Pancreas (tissue), 10 donors: ENCODE measurements at places on chromosomes 5 and 9. TPM values are rescaled to one million over a fixed set of nuclear protein-coding genes. Genes with fewer than 3 reads are reported as not detected.

The PCDHB5 gene
- 3.9 TPM for total RNA-seq

The BTNL8 gene
- 1.5 TPM for total RNA-seq

The PROB1 gene
- 0.29 TPM for total RNA-seq

The DAB2IP gene
- 20.8 TPM for total RNA-seq

The SLC34A1 gene
- total RNA-seq = not detected

GRCh38 chr9:31355159-31355882, 1029.1 kb upstream of the ACO1 start:
- no peak for DNase-seq

DNA sequence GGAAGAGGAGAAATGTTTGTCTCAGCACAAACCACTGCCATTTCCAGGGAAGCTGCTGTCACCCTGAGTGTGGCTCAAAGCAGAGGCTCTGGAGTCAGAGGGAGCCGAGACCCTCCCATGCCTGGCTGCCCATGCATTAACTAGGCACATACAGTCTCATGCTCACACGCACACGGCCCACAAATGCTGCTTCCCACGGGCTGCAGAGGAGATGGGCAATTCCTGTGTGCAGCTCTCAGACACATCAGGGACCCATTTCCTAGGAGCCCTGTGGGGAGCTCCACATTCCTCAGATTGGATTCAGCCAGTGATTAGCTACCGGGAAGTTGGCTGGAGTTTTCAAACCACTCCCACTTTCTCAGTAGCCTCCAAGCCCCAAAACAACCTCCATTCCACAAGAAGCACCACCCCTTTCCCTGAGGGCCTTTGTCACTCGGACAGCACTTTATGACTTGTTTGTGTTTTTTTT, 9.1 kb upstream of the PTGES start:
- DNase-seq = no peak

- DNase-seq = peak; percentile 84
Measured at GRCh38 chr5:95620030-95620869, at the start of gene GPR150. GPR150 (plus strand) TSS chr5:95620087; CDS start chr5:95620276, 189 bp downstream.

DNA sequence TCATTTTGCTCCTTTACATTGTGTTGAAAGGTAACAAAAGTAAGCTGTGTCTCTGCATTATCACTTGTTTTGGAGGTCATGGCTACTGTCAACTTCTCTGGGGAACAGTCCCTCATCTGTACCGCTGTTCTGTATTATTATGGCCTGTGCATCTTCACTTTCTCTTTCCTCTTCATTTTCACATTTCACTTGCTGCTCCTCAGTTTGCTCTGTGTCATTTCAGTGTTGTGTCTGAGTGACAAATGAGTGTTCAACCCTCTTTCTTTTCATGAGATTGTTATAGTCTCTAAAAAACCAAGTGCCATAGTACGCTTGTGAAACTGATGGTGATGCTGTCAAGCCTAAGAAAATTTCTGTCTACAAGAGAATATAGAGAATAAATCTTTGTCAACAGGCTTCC, 122.0 kb upstream of the FER start:
- no peak for DNase-seq

DNA sequence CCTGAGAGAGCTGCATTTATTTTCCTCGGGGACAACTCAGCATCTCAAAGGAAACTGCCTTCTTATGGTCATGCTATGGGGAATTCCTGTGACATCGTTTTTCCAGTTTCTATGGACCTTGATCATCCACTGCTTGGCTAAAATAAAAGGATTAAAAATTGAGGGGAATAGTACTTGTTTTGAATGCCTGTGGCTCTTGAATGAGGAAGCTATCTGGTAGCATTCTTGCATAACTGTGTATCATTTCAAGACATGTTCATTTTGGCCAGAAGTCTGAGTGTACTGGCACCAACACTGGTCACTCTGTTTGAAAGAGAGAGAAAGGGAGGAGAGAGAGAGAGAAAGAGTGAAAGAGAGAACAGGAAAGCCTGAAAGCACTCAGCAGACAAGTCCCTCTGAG, 116.7 kb downstream of the DOCK2 start:
- no peak for DNase-seq

GRCh38 chr5:179870952-179871351, 12.3 kb upstream of the MRNIP start:
- DNase-seq = no peak

DNA sequence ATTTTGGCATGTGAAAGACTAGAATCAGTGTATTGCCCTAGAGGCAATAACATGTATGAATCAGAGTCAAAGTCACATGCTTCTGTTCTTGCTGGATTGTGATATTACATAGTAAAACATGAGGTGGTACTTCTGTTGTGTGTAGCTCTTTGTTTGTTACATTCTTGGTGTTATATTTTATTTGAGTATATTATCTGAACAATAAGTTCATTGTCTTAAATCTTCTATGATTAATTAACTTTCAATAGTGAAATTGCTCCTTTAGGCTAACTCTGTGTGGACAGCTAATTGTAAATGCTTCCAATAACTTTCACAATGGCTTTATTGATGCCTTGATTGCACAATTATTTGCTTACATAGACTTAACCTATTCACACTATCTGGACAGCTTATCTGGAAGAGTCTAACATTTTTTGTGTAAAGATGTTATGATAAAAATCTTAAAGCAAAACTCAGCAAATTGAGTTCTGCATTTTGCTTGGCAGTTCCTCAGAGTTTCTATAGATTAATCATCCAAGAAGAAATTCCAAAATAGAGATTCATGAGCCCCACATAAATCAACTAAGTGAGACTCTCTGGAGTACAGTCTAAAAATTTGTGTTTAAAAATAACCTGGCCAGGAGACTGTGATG, 239.6 kb upstream of the TUSC1 start:
- no peak for DNase-seq

DNA sequence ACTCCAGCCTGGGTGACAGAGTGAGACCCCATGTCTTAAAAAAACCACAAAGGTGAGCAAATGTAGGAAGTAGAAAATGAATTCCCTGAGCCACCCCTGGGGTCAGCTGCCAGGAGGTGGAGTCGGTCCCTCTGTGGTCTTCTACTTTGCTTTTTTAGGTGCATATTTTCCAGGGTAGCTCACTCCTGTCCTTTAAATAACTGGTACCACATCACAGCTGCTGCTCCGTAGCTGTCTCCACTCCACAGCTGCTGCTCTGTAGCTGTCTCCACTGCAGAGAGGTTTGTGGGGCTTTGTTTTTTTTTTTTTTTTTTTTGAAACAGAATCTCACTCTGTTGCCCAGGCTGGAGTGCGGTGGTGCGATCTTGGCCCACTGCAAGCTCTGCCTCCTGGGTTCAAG, 8.9 kb downstream of the WDR5 start:
- no peak for DNase-seq

- no peak for DNase-seq
Measured at GRCh38 chr5:137563646-137564397, 64.7 kb upstream of the SPOCK1 start.

GRCh38 chr5:96868603-96869371, 7.5 kb upstream of the ERAP2 start:
- no peak for DNase-seq

DNA sequence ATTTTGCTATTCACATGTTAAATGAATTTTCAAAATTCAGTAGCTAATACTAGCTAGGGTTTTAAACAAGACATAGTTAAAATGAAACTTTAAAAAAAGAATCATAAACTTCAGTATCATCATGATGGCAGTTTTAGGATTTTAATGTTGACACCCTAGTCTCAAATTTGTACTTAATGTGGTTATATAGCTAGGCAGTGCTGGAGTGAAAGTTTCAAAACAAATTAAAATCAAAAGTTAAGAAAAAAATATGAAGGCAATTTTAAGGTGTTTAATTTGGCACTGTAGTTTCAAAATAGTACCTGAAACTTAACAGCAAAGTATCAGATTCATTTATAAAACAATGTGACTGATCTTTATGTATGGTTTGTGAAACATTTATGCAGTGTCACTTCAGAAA, 19.3 kb upstream of the CDKN2B start:
- no peak for DNase-seq
